IMR-90 (cell line): ENCODE measurements at places on chromosomes 4 and X. TPM values are rescaled to one million over a fixed set of nuclear protein-coding genes. Genes with fewer than 3 reads are reported as not detected.

The ERVMER34-1 gene
- total RNA-seq: not detected in 2 replicates

GRCh38 chr4:3638080-3638795 is 106.0 kb upstream of the LRPAP1 start:
- DNase-seq: no peak

GRCh38 chr4:60865273-60865672 is 334.9 kb upstream of the ADGRL3 start:
- DNase-seq: no peak

DNA sequence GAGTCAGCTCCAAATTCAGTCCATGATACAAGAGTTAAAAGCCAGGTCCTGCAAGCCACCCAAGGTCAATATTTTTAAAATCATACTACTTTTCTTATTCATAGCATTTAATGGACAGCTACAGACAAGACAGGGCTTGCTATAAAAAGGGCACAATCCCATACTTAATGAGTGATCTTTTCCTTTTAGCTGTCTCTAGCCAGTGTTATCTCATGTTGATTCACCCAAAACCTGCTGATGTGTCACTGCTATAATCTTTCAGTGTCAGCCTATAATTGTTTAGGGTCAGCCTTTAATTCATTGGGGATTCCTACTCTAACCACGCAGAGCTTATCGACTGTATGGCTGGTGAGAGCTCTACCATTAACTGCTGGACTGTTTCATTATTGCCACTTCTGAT is 51.2 kb upstream of the HCCS start:
- DNase-seq: peak; percentile 35

GRCh38 chrX:74525116-74525515 is 89.3 kb downstream of the RLIM start:
- peak; percentile 45 for DNase-seq

The DRP2 gene
- 6.9 and 7.0 TPM in 2 replicates for total RNA-seq

The HTRA3 gene
- 1.1 and 1.3 TPM in 2 replicates for total RNA-seq

GRCh38 chrX:69210581-69210980 is 45.3 kb upstream of the PJA1 start:
- DNase-seq: peak; percentile 19

The SLC6A8 gene
- 6.7 and 7.2 TPM in 2 replicates for total RNA-seq

DNA sequence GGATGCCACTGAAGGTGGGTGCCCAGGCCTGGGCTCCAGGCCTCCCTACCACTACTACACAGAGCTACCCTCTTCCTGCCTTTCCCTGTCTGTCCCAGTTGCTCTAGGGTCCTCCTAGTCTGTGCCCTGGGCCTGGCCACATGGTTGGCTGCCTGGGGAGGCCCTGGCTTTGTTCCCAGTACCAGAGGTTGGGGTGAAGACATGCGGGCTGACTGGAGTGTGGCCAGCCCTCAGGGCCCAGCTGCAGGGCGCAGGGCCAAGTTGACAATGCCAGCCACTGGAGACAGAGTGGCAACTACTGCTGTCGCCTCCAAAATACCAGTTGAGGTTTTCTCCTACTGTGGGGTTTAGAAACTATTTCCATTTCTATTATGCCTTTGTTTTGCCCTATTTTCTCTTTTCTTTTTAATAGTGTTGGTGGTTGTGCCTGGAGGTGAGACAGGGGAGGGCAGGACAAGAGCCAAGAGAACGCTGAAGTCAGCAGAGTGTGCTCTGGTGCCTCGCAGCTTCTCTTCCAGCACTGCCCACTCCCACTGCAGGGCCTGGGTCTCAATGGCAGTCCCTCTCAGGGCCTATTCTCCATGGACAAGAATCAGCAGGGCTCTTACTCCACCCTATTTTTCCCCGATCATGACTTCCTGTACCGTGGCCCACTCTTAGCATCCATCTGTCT is 32.2 kb upstream of the XPNPEP2 start:
- no peak for DNase-seq

The BRS3 gene
- total RNA-seq: not detected in 2 replicates
